ENCODE measurements at places on chromosomes 13 and 19.

DNA sequence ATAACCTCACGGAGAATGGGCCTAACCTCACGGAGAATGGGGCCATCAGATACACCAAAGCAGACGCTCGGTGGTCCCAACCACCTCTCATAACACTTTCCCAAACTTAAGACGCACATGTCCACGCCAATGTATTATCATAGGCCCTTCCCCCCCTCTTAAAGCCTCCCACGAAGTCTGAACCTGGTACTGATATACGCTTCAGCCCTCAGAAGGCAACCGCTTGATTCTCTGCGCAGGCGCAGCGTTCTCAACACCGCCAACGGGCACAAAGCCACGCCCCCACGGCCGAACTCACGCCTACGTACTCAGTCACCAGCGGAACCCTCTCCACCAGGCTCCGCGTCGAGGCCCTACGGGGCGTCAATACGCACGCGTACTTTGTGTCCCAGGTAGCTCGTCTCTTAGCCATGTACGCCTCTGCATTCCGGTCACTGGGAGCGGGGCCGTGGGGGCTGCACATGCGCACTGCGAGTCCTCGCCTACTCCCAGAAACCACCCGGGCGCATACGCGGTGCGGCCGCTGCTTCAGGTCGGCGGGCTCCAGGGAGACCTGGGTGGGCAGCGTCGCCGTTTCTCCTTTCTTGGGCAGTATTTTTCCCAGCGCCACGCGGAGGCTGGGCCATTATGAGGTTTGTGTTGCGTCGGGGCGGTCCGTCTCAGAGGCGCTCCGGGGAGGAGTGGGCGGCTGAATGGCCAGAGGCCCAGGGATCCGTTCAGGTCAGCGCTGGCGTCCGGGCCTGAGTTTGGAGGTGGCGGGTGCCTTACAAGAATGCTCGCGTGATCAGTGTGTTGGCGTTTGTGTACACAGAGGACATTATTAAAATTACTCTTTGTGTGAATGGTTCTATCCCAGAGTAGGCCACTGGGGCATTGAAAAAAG lies 25.3 kb downstream of the ZNF582 start:
- peak; percentile 67 for DNase-seq

- no peak for DNase-seq
Observed at GRCh38 chr13:19645000-19645399, 11.5 kb downstream of the MPHOSPH8 start.

DNA sequence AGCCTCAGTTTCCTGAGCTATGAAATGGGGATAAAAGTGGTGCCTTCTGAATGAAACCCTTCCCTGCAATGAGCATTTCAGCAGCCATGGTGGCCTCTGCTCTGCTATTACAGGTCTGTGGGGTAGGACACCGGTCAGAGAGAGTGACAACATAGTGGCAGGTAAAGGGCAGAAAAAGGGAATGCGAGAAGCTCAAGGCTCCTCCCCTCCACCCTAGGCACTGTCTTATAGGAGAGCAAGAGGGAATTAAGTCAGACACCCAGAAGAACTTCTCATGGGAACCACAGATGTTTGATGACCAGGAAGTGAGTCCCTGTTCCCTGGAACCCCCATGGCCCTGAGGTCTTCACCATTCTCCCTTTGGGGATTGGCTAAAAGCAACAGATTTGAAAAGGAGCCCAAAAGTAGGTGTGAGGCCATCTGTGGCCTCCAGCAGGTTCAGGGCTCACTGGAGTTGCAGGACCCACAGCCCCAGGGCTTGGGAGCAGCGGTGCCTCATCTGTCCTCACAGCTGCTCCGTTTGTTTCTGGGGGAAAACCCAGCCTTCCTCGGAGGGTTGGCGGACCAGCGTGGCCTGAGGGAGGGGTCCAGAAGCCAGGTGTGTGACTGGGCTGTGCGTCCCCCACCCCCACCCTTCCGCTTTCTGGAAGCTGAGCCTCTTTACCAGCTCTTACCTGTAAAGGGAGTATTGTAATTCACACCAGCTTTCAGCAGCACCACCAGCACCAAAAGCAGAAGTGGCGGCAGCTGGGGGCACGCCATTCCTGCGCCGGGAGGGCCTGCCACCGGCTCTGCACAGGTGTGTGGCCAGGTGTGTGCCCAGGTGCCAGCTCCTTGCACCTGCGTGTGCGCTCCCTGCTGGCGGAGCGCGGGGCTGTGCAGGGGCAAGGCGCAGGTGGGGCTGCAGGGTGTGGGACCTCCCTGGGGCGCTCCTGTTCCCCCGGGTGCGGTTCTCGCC lies 19.4 kb downstream of the IQCN start:
- DNase-seq = no peak

DNA sequence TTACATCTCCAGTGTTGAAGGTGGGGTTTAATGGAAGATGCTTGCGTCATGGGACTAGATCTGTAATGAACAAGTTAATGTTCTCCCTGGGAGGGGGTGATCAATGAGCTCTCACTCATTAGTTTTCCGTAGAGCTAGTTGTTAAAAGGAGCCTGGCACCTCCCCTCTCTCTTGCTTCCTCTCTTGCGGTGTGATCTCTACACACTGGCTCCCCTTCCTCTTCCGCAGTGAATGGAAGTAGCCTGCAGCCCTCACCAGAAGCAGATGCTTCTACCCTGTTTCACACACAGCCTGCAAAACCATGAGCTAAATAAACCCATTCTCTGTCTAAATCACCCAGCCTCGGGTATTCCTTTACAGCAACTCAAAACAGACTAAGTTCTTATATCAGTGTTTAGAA lies 318.8 kb downstream of the SLITRK1 start:
- no peak for DNase-seq

- no peak for DNase-seq
Observed at GRCh38 chr19:45938733-45939319, 24.2 kb upstream of the NANOS2 start.

- no peak for DNase-seq
Observed at GRCh38 chr19:21256722-21257121, 72.5 kb downstream of the ZNF708 start.

DNA sequence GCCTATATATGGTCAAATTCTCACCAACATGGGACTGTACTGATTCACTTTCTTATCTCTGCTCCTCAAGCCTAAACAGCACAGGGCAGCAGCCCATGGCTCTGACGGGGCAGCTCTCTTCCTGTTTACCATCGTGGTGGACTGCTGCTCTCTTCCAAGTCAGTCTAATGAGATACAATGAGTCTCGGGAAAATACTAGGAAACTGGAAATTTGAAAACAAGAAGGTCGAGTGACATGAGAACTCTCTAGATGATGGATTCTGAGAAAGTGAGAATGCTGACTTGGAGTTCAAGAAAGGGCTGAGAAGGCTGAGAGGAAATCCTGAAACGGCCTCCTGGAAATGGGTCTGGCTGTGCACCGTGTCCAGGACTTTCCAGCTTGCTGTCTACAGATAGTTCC lies 122.8 kb upstream of the ARGLU1 start:
- no peak for DNase-seq

DNA sequence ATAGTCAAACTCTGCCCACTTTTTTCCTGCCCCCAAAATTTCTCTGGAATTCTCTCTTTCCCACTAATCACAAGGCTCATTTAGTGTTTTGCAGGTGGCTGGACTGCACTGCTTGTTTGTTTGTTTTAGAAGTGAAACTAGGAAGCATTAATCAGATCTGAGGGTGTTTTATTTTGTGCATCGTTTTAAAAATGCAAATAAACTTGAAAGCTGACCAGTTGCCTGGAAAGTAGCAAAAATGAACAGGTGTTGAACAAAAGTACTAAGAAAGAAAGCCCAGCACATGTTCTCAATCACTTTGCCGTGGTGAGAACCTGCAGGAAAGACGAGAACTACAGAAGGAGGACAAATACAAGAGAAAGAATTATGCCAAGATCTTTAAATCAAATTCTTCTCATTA lies 365.5 kb downstream of the PCDH9 start:
- no peak for DNase-seq

DNA sequence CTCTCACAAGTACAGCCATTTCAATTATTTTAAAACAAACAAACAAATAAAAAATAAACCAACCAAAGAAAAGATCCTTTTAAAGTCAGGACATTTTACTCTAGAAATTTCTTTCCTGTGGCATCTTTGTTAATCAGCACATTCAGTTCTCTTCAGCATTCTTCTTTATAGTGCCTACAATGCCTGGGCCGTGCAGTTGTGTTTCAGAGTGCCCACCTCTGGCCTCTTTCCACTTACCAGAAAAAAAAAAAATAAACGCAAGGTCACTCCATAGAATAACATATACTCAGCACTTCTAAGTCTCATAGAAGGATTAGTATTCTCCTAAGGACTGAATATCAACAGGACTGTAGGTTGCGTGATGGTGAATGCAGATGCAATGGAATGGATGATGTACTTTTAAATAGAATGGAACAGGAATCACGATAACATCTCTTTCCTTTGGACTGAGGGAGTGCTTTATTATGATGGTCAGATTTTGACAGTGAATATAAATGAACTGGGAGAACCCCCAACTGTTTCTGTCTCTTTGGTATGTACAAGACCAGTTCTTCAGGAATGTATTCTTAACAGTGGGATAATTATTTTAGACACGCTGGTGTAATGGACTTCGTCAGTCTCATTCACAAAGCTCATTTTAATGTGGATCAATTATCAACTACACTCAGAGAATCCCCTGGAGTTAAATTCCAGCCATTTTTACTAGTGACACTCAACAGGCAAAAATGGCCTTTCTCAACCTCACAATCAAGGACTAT lies 125.0 kb upstream of the NBEA start:
- no peak for DNase-seq

DNA sequence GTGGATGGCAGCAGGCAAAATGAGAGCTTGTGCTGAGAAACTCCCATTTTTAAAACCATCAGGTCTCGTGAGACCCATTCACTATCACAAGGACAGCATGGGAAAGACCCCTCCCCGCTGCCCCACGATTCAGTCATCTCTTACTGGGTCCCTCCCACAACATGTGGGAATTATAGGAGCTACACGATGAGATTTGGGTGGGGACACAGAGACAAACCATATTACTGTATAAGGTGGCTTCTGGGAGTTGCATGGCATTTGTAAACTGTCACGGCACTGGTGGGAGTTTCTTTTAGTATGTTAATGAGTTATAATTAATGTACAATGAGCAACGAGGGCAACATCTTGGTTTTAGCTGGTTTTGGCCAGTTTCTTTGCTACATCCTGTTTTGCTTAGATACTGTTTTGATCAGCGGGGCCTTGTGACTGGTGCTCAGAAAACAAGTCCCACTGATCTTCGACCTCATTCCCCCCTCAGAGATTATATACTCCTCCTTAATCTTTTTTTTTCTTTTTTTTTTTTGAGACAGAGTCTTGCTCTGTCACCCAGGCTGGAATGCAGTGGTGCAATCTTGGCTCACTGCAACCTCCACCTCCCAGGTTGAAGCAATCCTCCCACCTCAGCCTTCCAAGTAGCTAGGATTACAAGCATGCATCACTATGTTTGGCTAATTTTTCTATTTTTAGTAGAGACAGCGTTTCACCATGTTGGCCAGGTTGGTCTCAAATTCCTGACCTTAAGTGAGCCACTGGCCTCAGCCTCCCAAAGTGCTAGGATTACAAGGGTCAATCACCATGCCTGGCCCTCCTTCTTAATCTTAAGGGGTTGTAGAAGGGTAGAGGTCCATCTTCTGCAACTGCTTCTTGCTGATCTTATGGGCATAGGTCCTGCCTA lies 21.3 kb upstream of the ZNF599 start:
- DNase-seq = no peak

DNA sequence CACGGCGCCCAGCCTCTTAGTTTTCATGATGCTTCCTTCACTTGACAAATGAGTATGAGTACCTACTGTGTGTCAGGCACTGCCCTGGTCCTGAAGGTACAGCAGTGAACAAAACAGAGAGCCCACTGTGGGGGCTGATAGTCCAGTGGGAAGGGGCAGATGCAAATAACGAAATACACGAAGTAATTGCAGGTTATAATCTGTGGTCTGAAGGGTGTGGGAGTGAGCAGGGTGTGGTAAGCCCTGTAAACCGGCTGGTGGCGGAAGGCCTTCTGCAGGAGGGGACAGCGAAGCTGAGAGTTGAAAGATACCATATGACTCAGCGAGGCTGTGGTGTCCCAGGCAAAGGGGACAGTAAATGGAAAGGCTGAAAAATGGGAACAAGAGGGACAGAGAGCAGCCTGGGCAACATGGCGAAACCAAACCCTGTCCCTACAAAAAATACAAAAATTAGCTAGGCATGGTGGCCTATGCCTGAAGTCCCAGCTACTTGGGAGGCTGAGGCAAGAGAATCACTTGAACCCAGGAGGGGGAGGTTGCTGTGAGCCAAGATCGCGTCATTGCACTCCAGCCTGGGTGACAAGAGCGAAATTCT lies 60.5 kb downstream of the MAP4K1 start:
- DNase-seq = no peak

DNA sequence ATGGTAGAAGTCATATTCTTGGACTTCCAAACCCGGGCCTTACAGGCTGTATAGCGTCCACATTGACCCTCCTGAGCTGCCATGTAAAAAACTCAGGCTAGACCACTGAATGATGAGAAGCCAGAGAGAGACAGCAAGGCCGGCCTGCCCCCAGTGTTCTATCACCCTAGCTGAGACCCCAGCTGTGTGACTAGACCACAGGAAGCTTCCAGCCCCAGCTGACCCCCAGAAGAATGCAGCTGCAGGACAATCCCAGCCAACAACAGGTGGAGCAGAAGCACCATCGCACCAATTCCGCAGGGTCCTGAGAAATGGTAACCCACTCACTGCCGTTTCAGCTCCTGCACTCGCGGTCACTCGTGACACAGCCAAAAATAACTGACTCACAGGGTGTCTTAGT lies 2.9 kb upstream of the ATP11A start:
- DNase-seq = no peak

DNA sequence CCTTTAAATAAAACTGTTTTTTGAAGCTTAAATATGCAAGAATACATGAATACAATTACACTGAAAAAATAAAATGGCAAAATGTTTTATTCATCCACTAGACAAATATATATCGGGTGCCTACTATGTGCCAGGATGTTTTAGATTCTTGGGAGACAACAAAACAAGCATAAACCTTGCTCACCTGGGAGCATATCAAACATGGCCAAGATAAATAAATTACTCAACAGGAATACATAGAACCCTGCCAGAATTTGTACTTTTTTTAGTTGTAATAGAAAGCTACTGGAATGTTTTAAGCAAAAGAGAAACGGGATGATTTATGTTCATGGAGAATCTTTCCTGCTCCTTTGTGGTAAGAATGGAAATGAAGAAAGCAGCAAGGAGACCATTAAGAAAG lies 2358.5 kb upstream of the PCDH20 start:
- DNase-seq = no peak

DNA sequence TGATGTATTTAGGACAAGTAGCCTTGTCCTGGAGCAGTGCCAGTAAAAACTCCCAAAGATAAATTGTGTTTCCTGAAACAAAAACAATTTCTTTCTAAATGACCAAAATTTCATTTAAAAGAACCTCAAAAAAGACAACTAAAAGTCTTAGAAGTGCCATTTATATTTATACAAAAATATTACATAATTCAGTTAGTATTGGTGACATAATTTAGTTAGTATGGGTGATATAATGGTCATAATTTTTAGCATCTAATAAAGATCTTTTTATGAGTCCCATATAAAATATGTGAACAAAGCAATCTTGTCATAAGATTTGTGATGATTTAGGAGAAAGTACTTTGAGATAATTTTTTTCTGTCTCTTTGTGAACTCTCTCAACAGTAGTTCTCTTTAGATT lies 76.0 kb downstream of the ELF1 start:
- no peak for DNase-seq

GRCh38 chr13:45243077-45243476 lies 42.2 kb upstream of the KCTD4 start:
- no peak for DNase-seq
